ENCODE measurements at places on chromosomes 4 and X.

DNA sequence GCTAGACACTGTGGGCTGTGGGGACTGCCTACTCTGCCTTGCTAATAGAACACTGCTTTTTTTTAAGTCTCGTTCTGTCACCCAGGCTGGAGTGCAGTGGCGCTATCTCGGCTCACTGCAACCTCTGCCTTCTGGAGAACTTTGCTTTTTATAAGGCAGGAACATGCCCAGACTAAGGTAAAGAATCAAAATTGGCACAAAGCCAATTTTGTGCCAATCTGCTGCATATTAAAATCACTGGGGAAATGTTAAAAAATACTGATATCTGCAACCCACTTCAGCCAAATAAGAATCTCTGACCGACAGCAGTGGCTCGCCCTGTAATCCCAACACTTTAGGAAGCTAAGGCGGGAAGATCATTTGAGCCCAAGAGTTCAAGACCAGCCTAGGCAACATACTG, 36.5 kb upstream of the CEP135 start:
- no peak for DNase-seq

DNA sequence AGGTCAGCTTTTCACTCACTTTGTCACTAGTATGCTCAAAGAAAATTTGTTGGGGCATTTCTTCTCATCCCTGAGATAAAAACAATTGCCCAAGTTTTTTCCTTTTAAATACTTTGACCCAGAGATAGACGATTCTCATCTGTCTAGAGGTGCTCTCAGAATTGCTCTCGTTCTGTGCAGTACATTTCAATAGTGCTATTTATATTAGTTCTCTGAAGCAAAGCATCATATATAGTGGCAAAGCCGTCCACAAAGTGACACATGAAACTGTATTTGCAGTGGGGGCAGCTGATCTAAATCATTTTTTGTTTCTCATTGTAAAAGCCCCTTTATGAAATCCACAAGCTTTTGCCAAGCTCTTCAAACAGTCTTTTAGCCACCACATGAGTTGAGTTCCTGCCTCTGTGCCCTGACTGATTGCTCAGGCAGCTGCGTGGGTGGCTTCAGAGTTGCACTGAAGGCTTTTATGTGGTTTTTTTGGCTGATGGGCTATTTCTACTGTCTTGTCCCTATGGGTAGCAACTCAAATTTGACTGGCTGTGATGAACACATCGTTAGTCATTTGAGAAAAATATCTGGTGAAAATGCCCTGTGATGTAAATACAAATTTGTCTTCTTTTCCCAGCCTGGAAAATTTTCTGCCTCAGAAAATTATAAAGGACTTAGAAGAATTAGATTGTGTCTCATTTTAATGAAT, 119.1 kb upstream of the OTUD4 start:
- no peak for DNase-seq

GRCh38 chr4:113872426-113873260, 106.8 kb downstream of the ARSJ start:
- no peak for DNase-seq

DNA sequence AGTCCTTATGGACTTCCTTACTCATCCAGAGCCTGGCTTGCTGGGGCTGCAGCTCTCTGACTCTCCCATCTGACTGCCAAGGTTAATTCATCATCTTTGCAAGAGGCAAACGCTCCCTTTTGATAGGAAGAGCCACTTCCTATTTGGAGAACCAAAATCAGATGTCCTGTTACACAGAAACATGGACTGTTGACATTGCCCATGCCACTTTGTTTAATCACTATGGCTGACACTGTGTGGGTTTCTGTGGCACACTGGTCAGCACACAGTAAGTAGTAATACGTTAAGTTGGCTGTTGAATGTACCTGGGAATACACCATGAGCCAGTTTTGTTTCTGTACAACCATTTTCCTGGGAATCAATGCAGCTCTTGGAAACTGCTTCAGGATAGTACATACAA, 45.1 kb upstream of the TMEM33 start:
- DNase-seq: no peak

DNA sequence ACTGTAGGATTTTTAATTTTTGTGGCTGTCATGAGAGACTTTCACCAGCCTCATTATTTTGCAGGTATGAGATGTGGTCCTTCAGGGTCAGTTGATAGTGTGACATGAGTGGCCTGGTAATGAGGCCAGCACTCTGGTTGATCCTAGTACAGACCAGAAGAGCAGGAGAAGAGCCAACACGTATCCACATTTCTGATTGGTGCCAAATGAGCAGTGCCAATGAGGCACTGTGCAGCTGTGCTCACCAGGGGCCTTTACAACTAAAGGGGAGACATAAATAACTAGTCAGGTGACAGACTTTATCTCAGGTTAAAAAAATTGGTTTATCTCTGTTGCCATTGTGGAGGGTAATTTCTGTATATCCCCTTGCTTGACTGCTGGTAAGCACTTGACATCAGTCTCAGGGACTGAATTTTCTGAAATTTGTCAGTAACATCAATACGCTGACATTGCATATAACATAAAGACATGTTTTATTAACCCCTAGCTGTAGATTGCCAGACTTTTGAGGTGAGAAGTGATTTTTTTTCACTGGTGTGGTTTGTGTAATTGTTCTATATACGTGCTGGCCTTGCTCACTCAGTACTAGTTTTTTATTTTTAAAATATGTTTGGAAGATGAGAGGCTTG, 101.2 kb downstream of the AFF1 start:
- DNase-seq: peak; percentile 55

- no peak for DNase-seq
These were observed 61.8 kb downstream of the GPC3 start for GRCh38 chrX:133923548-133923947.

Measured in NCI-H1092 (cell line).